RKO (cell line): ENCODE measurements at places on chromosomes 2 and 18.

GRCh38 chr2:188235364-188235763 lies 56.3 kb upstream of the GULP1 start:
- no peak for DNase-seq

GRCh38 chr18:42053188-42053781 lies 98.3 kb downstream of the PIK3C3 start:
- peak; percentile 82 for DNase-seq

DNA sequence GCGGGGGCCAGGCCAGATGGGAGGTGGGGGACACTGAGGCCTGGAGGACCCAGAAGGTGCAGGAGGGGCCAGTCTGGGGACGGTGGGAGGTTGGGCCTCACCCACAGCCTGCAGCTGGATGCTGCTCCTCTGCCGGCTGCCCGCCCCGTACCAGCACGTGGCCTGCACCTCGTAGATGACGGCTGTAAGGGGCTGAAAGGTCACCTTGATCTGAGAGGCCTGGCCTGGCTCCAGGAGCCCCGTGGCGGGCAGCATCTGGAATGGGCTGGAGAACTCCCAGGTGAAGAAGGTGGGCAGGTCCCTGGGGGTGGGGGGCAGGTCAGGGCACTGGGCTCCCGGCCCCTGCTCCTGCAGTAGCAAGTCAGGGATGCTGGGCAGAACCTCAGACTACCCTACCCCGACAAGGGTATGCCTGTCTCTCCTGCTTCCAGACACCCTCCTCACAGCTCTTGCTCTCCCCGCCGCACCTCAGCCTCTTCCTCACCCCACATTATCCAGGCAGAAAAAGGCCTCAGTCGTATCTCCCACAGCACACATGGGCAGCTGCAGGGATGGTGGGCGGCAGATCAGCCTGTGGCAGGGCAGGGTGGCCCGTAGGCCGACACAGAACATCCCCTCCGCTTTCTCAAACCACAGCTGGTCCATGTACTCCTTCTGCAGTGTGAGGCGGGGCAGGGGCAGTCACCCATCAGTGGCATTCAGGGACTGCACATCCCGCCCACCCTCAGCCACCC lies 10.1 kb downstream of the CFAP65 start:
- DNase-seq: no peak

DNA sequence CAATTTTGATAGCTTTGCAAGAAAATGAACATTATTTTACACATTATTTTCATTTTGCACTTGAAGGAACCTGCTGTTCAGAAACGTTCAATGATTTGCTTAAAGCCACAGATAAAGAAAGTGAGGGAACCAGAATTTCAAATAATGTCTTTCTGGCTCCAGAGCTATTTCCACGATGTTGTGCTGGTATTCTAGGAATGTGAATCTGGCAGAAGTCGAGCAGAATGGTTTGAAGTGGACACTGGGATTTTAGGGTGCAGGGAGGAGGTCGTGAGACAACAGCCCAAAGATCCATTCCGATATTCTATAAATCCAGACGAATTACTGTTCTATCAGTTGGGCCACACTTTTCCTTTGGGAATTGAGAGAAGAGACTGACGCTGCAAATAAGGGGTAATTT lies 2.2 kb downstream of the CCDC102B start:
- no peak for DNase-seq

- no peak for DNase-seq
These were observed 6.0 kb upstream of the BMP10 start for GRCh38 chr2:68877079-68877772.

DNA sequence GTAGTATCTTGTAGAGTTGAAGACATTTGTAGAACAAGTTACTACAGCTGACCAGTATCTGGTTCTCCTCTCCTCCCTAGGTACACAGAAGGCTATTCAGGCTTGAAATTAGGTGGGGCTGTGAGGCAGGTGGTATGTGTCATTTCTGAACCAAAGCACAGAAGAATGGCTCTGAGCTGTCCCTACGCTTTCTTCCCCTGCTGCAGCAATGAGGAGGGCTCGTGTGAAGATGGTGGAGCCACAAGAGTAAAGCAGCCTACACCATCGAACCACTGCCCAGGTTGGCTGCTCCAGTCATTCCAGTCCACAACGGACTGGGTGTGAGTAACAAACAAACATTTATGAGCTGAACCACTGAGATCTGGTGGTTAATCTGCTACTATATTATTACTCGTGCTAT lies 148.9 kb downstream of the DTNB start:
- DNase-seq: no peak

GRCh38 chr2:196951973-196952372 lies 25.5 kb upstream of the PGAP1 start:
- no peak for DNase-seq

DNA sequence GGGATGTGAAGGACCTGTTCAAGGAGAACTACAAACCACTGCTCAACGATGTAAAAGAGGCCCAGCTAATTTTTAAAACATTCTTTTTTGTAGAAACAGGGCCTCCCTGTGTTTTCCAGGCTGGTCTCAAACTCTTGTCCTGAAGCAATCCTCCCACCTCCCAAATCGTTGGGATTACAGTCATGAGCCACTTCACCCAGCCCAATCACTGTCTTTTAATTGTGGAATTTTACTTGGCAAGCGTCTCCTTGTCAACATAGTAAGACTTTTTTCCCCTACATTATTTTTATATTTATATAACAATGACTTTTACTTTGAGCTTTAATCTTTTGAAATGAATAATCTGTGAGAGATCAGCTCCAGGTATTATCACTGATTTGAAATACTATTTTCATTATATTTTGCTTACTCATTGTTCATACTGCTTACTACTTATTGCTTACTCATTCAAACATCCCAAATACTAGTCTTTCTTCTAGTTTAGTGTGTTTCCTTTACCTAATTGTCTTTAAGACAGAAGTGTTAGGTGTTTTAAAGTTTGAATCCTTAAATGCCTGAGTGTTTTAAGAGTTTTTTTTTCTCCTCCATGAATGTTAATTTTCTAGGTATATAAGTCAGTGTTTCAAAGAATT lies 48.9 kb downstream of the PTPN4 start:
- no peak for DNase-seq

- DNase-seq: no peak
These were observed 162.6 kb upstream of the CYRIA start for GRCh38 chr2:16828044-16828827.

- no peak for DNase-seq
These were observed 59.0 kb upstream of the ZBTB7C start for GRCh38 chr18:48468151-48468550.

- no peak for DNase-seq
These were observed 12.7 kb upstream of the KCNK3 start for GRCh38 chr2:26679867-26680266.

- no peak for DNase-seq
These were observed 182.2 kb downstream of the FIGN start for GRCh38 chr2:163553601-163554000.

- DNase-seq: no peak
These were observed at the start of gene VAMP5 for GRCh38 chr2:85584354-85584856. Gene VAMP5 (plus strand): TSS chr2:85584431. CDS start chr2:85584491, 60 bp downstream.

DNA sequence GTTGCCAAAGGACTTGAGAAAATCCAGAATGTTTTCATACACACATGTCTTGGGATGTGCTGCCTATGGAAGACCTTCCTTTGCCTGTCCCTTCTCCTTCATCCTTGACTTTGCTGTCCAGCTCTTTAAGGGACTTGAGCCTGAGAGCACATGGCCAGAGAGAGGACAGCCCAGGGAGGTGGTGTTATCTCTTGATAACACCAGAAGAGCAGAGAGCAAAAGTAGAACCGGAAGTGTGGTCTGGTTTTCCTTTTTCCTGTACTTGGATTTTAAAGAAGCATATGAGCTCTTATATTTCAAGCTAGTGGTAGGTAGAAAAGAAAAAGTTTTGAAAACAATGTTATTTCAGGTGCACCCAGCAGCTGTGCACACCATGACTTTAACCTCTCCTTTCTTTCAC lies 94.1 kb upstream of the ZNF532 start:
- no peak for DNase-seq

DNA sequence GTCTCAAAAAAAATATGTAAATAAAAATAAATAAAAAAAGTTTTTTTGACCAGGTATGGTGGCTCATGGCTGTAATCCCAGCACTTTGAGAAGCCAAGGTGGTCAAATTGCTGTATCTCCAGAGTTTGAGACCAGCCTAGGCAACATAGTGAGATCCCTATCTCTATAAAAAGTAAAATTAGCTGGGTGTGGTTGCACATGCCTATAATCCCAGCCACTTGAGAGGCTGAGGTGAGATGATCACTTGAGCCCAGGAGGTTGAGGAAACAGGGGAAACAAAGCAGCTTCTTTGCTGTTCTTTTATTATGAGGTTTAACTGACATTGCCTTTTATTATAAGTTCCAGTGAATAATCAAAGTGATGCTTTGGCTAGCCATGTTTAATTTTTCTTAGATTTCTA lies 25.0 kb downstream of the ACTR2 start:
- DNase-seq: no peak

GRCh38 chr2:167939514-167940345 lies 307.7 kb downstream of the STK39 start:
- no peak for DNase-seq

DNA sequence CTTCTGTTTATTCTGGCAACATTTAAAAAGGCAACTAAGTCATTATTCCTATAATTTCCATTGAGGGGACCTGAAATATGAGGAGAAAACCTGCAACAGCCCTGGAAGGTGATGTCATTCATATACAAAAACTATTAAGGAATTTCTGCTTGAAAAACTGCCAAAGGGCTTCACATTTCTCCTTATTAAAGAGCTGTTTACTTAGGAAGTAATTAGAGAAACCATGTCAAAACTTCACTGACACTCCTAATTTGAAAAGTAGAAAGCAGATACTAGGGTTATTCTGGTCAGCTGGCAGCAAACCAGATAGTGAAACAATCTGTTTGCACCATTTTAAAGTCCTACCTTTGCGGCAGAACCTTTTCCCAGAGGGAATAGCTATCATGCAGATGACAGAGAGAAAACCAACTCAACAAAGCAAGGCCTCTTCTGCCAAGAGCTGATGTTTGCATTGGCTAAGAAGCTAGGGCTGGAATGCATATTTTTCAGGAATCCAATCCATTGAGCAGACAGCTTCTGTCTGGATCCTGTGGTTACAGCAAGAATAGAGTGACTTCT lies 592.2 kb upstream of the SYT4 start:
- DNase-seq: no peak

DNA sequence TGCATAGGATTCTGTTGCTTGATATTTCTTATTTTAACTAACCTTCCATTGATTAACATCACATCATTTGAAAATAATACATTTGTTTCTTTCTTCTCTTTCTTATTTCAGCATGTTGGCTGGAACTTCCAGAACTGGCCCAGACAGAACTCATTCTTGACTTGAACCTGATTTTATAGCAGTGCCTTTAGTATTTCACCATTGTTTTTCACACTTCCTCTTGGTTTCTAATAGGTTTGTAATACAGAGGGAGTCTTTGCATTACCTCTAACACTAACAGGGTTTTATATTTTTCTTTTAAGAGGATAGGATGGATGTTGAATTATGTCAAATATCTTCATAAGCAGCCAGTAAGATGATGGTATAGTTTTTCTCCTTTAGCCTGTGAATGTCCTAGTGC lies 39.2 kb downstream of the SEMA4F start:
- DNase-seq: no peak

- DNase-seq: no peak
These were observed 176.2 kb downstream of the LDLRAD4 start for GRCh38 chr18:13394801-13395200.

DNA sequence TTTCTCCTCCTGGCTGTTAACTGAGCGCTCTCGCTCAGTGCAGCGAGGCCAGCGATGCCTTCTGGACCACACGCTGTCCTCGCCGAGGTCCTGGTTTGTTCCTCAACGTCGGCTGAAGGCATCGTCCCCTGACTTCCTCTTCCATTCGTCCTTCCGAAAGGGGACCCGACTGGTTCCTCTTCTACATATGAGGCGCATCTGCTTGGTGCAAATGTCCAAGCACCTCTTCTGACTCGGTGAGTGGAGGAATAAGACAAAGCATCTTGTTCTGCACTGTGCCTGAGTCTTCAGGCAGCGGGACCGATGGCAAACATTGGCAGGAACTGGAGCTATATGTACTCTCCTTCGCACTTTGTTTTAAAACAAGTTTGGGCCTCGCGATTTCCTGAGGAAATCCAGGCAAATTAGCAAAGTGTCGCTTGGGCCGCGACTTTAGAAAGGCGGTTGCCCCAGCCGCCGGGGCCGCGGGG lies 621 bp upstream of the KCNS3 start:
- no peak for DNase-seq

DNA sequence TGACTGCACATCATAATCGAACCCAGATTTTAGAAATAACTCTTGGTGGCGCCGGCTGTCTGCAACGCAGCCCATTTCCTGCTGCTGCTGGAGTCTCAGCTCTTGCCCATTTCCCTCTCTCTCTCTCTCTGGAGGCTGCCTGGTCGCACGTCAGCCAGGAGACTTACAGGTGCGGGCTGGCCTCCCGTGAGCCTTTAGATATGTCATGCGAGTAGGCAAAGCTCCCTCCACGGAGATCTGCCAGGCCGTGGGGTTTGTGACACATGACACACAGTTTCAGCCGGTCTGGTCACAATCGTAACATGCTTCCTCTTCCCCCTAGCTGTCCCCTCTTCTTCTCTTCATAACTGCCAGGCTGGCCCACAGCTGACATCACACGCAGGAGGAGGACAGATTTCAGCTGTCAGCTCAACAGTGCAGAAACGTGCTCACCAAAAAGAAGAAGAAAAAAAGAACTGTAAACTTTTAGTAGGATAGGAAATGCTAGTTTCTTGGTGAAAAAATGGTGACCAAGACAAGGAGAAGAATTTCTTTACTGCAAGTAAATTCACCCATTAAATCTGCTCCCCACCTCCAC lies 489.3 kb downstream of the ZNF516 start:
- no peak for DNase-seq

DNA sequence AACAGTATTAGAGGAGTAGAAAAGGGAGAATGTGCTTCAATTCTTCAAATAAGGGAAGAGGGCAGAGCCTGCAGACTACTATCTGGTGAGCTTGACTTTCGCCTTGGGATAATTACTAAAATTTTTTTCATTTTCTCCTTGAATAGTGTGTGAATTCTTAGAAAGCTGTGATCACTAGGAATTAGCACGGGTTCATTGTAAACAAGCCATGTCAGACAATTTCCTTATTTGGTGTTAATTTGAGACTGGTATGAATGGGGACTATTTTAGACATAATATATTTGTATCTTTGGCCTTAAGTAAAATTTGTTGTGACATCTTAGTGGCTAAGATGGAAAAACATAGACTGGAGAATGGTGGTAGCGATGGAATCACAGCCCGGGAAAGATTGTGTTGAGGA lies 66.6 kb downstream of the MYO3B start:
- DNase-seq: no peak

- no peak for DNase-seq
These were observed 156.6 kb downstream of the INO80D start for GRCh38 chr2:205929246-205929942.

- DNase-seq: no peak
These were observed 186.2 kb upstream of the REG3G start for GRCh38 chr2:78839259-78839658.
